ENCODE measurements at places on chromosomes 12 and 14. TPM values are rescaled to one million over a fixed set of nuclear protein-coding genes. Genes with fewer than 3 reads are reported as not detected.

DNA sequence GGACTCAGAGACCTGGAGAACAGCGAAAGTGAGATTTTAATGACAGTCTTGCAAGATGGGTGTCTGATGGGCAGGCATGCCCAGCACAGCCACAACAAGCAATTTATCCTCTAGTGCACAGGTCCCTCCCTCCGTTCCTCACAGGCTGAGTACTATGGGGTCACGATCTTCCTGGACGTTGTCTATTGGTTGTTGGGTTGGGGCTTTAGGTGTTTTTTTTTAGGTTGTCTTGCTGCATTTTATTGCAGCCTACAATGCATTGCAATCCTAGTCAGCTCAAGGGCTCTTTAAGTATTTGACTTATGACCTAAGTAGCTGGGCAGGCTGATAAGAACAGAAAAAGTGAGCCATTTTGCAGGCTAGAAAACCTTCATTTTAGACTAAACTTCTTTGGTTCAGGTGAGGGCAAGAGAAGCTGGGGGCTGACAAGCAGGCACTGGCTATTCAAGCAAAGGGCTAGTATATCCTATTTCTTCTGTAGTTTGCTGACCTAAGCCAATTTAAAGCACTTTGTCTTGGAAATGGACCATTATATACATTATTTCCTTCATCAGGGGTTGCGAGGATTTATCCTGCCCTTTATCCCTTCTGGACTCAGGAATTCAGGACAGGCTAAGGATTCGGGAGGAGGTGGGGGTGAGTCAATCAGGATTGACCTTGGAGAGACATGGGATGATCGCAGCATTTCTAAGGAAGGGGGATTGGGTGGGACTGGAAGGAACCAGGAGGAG lies 6.0 kb downstream of the KRT7 start:
- peaks cover 31% of the 10 kb centered on the region for H3K4me1 ChIP-seq
- peaks cover 5% of the 10 kb centered on the region for H3K36me3 ChIP-seq
- peaks cover 13% of the 10 kb centered on the region for H3K27me3 ChIP-seq
- no peak overlapping the region for H3K27ac ChIP-seq

DNA sequence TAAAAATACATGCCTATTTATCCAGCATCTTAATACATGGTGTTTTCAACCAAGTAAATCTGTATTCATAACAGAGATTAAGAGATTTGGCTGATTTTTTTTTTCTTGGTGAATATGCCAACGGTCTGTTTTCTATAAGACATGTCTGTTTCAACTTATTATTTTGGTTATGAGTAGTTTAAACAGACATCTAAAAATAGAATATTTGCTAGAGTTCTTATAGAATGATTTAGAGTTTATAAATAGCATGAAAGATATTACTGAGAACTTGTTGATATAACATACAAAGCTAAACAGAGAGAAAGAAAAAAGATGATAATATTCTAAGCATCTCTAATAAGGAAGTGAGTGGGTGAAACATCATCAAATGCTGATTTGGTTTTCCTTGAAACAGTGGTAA lies 199.9 kb downstream of the CCDC91 start:
- no peaks in the 10 kb centered on the region for H3K27me3 ChIP-seq
- H3K27ac ChIP-seq = no peak overlapping the region
- H3K4me1 ChIP-seq = no peaks in the 10 kb centered on the region
- no peak overlapping the region for H3K4me3 ChIP-seq
- DNase-seq = no peak
- H3K36me3 ChIP-seq = peaks cover 6% of the 10 kb centered on the region

DNA sequence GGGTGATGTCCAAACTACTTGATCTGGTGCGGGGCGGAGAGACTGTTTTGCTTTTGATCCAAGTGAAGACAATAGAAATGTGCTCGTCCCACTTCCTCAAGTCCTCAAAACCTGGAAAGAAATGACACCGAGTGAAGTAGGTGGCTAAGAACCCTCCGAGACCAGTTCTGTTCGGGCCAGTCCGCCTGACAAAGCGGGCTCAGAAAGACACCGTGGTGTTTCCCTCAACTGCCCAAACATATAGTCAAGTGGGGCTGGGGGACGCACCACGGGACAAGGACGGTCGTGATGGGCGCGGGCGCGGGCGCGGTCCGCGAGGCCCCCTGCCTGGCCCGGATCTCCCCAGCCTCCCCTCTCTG lies 1.6 kb downstream of the PHLDA1 start:
- H3K4me3 ChIP-seq = peak overlapping the region; percentile 99
- peak; percentile 24 for DNase-seq
- peaks cover 3% of the 10 kb centered on the region for H3K27me3 ChIP-seq
- peaks cover 44% of the 10 kb centered on the region for H3K4me1 ChIP-seq
- H3K27ac ChIP-seq = peak overlapping the region; percentile 99

- DNase-seq = no peak
- no peaks in the 10 kb centered on the region for H3K36me3 ChIP-seq
- H3K27me3 ChIP-seq = no peaks in the 10 kb centered on the region
Observed at GRCh38 chr14:26930576-26930975, 332.7 kb upstream of the NOVA1 start.

DNA sequence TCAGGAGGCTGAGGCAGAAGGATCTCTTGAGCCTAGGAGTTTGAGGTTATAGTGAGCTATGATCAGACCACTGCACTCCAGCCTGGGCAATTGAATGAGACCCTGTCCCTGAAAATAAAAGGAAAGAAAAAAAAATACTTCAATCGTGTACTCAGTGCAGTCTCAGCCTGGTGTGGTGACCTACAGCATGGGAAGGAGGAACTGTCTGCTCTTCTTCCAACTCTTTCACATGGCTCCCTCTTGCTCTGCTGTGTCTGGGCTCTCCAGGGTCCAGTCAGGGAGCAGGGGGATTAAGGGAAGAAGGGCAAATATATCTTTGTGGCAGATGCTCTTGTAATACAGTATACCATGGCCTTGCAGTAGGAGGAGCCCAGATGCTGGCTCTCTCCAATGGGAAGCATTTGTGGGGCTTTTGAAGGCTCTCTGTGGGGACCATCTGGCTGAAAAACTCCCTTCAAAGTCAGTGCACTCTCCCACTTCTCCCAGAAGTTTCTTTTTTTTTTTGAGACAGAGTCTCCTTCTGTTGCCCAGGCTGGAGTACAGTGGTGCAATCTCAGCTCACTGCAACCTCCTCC lies 76.6 kb upstream of the TMPO start:
- no peaks in the 10 kb centered on the region for H3K36me3 ChIP-seq
- H3K27me3 ChIP-seq = peaks cover 32% of the 10 kb centered on the region
- peaks cover 9% of the 10 kb centered on the region for H3K4me1 ChIP-seq
- DNase-seq = no peak
- no peak overlapping the region for H3K27ac ChIP-seq

- H3K27me3 ChIP-seq = peaks cover 4% of the 10 kb centered on the region
- H3K36me3 ChIP-seq = no peaks in the 10 kb centered on the region
- H3K27ac ChIP-seq = no peak overlapping the region
Observed at GRCh38 chr12:51898937-51899336, 8.4 kb upstream of the ACVRL1 start.

- no peaks in the 10 kb centered on the region for H3K36me3 ChIP-seq
- no peak overlapping the region for H3K27ac ChIP-seq
- no peaks in the 10 kb centered on the region for H3K4me1 ChIP-seq
- DNase-seq = no peak
Observed at GRCh38 chr12:93348575-93349435, 28.9 kb upstream of the NUDT4 start.

GRCh38 chr14:38285962-38286361 lies 30.1 kb upstream of the CLEC14A start:
- H3K27me3 ChIP-seq = no peaks in the 10 kb centered on the region
- H3K4me3 ChIP-seq = no peak overlapping the region
- H3K27ac ChIP-seq = no peak overlapping the region
- DNase-seq = no peak
- no peaks in the 10 kb centered on the region for H3K36me3 ChIP-seq

- H3K27me3 ChIP-seq = no peaks in the 10 kb centered on the region
- no peaks in the 10 kb centered on the region for H3K4me1 ChIP-seq
- no peak overlapping the region for H3K4me3 ChIP-seq
- no peak overlapping the region for H3K27ac ChIP-seq
Observed at GRCh38 chr12:38543151-38543550, 226.6 kb downstream of the ALG10B start.

DNA sequence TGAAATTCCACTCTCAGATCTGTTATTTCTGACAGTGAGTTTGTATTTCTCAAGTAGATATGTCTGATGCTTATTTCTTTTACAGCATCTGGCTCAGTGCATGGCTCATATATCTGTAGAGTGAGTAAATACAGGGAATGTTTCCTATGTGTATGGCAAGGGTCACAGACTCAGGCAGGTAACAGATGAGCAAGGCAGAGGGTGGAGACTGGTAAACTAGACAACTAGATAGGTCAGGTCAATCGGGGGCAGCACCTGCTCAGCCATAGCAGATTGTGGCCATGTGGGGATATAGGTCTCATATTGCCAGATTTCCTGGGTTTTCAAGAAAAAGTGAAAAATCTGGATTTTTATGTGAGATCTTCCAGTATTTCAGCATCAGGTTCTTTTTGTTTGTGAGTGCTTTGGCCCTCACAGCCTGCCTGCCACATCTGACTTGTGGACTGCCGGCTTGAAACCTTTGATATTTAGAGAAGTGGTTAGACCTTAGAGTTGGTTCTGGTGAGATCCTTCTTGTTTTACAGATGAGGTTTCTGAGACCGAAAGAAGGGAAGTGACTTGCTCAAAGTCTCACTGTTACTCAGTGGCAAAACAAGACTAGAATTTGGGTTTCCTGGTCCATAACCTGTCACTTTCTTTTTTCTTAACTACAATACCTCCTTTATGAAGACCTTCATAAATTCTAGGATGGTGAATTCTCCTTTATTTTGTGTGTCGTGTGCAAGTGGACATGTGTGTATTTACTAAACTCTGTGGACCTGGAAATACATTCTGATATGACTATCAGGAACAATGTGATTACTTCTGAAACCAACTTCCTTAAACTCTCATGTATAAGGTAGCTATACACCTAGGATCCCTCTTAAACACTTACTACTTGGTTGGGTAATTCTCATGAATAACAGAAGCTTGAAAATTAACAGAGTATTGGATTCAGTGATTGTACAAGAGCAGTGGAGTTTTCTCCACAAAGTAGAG lies 34.4 kb downstream of the PROX2 start:
- H3K36me3 ChIP-seq = peaks cover 11% of the 10 kb centered on the region
- H3K4me1 ChIP-seq = peaks cover 60% of the 10 kb centered on the region
- H3K27me3 ChIP-seq = no peaks in the 10 kb centered on the region
- peak overlapping the region; percentile 72 for H3K4me3 ChIP-seq
- DNase-seq = peak; percentile 30

GRCh38 chr12:47071241-47071852 lies 8.1 kb upstream of the PCED1B start:
- no peak overlapping the region for H3K27ac ChIP-seq
- H3K4me1 ChIP-seq = peaks cover 6% of the 10 kb centered on the region
- H3K4me3 ChIP-seq = no peak overlapping the region
- no peak for DNase-seq
- H3K27me3 ChIP-seq = peaks cover 1% of the 10 kb centered on the region

The CCDC177 gene
- total RNA-seq = 0.08 TPM

The PLXNC1 gene
- total RNA-seq = 22.7 TPM

The PTPN21 gene
- total RNA-seq = 0.07 TPM

The PAPLN gene
- 0.39 TPM for total RNA-seq

The PROX2 gene
- not detected for total RNA-seq

The RTL1 gene
- total RNA-seq = not detected

The KRT74 gene
- total RNA-seq = not detected

The SLC25A29 gene
- total RNA-seq = 15.9 TPM

The ALG10B gene
- total RNA-seq = 11.8 TPM
